Right cardiac atrium (tissue), 5 donors: ENCODE measurements at places on chromosomes 6 and 20. TPM values are rescaled to one million over a fixed set of nuclear protein-coding genes. Genes with fewer than 3 reads are reported as not detected.

The OR12D1 gene
- not detected for polyA plus RNA-seq

The TNFRSF21 gene
- polyA plus RNA-seq, result 4.5 TPM

The KHDRBS2 gene
- polyA plus RNA-seq, result not detected

The MCCD1 gene
- not detected for polyA plus RNA-seq

The HLA-G gene
- polyA plus RNA-seq, result not detected

The MLIP gene
- 154 TPM for polyA plus RNA-seq

The C2 gene
- 3.0 TPM for polyA plus RNA-seq

The LAMP5 gene
- polyA plus RNA-seq, result 0.07 TPM

The MOG gene
- polyA plus RNA-seq, result 4.8 TPM

The PPP1R3G gene
- polyA plus RNA-seq, result 10.9 TPM

The TEAD3 gene
- polyA plus RNA-seq, result 27.1 TPM
